ENCODE measurements at places on chromosomes 4 and X.

DNA sequence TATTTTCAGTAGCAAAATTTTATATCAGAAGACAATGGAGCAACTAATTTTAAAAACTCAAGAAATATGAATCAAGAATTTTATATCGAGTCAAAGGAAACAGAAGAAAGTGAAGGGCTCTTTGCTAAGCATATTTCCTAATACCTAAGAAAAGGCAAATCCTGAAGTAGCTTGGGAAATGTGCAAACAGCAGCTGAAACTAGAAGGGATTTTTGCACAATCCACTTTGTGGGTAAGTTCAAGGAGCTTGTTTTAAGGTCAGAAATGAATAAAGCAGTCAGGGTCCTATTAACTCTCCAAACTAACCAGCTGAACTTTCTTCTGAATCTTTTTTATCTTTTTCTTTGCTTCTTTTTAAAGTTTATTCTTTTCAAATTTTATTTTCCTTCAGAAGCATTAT lies 500.9 kb upstream of the CXorf51A start:
- no peak for DNase-seq

GRCh38 chr4:153114771-153115321 lies 89.4 kb upstream of the TRIM2 start:
- no peak for DNase-seq

DNA sequence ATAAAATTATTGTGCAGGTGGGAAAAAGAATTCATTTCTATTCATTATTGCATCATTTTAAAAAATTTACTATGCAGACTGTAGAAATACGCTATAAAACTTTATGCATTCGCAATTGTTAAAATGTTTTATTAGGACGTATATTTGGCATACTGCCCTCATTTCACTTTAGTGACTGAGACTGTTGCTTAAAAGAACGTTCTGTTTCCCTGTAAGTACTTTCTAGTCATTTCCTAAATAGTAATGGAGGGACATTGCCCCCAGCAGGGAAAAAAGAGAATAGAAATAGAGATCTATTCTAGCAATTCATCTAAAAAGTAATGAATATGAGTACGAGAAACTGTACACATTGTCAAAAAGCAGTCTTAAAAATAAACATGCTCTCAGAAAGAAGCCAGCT lies 1295.8 kb upstream of the TENM3 start:
- DNase-seq: peak; percentile 11

DNA sequence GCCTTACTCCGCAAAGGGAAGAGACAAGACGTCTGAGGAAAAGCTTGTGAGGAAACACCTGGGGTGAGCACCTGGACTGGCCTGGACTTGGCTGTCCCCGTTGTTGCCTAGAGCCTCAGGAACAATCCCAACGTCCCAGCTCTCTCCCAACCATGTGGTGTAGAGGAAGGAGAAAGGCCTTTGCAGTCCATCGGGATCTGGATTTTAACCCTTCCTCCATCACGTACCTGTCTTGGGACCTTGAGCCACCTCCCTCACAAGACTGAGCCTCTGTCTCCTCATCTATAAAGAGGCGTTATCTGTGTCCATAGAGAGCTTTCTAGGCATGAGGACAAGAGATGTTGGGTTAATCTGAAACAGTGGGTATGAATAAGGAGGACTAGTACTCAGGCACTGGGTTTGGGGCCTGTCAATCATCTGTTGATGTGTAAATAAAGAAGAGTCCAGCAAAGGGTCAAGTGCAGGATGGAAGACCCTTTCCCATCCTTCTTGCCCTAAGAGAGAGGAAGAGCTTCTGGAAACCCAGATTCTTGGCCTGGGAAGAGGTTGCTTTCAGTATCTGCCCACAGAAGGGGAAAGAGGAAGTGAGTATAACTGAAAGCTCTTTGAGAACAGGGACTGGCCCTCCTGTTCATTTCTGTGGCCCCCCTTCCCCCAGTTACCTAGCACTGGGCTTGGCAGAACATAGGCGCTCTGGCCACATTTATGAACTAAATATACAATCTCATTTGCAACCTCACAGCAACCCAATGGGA lies 137.1 kb downstream of the PJA1 start:
- DNase-seq: no peak

GRCh38 chr4:124529131-124529530 lies 183.4 kb downstream of the ANKRD50 start:
- no peak for DNase-seq

DNA sequence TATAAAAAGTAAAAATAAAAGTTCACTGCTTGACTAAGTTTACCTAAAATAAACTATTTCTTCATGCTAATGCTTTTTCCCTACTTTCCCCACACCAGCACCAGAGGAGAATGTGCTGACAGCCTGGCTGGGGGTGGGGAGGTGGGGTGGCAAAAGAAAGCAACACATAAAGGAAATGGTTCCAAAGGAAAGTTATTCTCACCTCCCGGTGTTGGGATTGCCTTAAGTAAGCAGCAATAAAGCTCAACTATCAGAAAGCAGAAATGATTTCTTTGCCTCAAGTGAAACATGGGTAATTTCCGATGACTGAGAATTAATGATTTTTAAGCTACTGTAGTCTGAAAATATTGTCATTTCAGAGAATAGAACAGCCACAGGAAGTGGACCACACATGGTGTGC lies 84.5 kb upstream of the DKK2 start:
- peak; percentile 11 for DNase-seq

DNA sequence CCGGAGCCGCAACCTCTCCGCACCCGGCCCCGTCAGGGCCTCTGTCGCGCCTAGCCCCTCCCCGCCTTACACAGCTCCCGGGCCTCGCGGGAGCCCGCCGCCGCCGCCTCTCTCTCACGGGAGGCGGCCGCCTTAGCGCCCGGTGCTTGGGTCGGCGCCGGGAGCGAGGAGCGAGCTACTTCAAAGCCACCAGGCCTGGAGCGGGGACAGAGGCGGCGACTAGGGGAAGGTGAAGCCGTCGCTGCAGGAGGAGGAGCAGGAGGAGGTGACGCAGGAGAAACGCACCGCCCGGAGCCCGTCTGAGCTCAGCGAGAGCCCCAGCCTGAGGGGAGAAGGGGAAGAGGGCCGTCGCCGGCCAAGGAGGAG lies 250 bp downstream of the USP9X start:
- no peak for DNase-seq

DNA sequence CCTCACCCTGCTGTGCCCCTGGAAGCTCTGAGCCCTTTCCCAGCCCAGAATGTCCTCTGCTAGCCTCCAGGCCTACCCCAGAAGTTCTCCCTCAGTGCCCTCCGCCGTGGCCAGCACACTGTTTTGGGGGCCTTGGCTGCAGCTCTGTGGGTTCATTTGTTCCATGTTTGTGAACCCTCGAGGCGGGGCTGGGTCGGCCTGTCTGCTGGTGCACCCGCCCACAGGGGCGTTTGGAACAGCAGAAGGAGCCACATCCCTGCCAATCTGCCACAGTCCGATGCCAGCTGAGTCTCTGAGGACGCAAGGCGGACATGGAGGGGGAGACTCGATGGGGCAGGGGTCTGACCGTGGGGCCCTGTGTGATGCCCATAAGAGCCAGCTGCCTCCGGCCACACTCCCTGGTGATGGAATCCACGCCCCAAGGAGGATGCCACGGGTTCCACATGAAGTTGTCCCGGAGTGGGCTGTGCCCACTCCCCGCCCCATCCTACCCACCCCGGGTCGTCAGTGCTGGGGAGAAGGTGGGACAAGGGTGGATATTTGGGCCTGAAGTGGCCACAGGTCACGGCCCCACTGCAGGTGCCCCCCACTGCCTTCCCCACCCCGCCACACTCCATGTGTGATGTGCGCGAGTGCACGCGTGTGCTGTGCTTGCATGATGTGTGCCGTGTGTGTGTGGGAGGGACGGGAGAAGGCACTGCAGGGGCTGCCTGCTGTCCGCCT lies 7.1 kb downstream of the ATP5ME start:
- no peak for DNase-seq

- DNase-seq: no peak
Measured at GRCh38 chr4:74618659-74619058, 173.7 kb downstream of the AREG start.

GRCh38 chr4:6226506-6226905 lies 26.2 kb upstream of the JAKMIP1 start:
- no peak for DNase-seq

GRCh38 chr4:110543577-110543976 lies 67.6 kb downstream of the ENPEP start:
- DNase-seq: no peak

GRCh38 chr4:66539745-66540144 lies 869.5 kb upstream of the EPHA5 start:
- no peak for DNase-seq

DNA sequence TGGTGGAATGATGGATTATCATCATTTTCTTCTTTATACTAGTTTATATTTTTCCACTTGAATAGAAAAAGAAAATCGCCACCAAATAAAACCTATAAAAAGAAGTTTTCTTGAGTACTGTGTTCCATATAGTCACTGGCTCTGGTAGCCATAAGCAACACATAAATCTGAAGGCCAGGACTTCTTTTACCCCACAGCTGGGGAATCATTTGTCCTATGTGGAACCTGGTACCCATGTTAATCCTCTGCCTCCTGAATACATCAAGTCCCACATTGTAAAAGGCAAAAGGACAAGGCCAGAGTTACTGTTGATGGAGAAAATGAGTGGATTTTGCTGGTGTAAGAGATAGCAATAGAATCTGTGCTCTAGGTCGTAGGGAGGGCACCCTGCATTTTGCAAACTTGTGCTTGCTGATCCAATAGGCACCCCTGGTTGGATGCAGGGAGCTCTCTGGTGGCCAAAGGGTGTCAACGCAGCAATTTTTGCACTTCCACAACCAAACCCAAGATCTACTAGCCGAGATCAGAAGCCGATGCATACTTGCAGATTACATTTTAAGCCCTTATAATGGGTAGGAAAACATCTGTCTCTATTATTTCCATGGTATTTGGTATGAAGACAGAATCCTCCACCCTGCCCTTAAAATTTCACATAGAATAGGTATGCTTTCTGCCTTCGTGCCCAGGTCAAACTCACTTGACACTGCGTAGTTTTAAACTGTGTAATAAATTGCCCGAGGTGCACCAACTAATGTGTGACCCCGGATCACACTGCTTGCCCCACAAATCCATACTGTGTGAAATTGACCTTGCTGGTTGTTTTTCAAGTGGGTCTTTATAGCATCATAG lies 146.2 kb upstream of the SCML1 start:
- DNase-seq: peak; percentile 65

- no peak for DNase-seq
Measured at GRCh38 chrX:15269120-15269519, 763 bp downstream of the ASB9 start.

DNA sequence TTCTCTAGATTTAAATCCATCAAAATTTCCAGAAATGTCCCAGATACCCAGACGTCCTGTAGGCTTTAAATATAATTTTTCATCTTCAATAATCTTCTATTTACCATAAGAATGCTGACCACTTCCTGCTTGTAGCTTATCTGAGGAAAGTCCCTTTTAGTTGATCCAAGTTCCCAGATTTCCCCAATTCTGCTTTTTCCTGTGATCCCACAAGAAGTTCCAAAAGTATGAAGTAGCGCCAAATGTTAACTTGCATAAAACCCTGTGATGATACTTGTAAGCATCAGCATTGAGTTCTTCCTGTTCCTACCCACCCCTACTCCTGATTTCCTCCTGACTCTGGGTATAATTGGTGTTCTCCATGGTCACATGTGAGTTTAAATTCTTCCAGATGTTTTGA lies 10.6 kb upstream of the TLR8 start:
- DNase-seq: no peak

GRCh38 chr4:145739845-145740244 lies 59.9 kb downstream of the C4orf51 start:
- DNase-seq: no peak

- DNase-seq: peak; percentile 13
Measured at GRCh38 chrX:30196322-30196721, 19.0 kb upstream of the MAGEB2 start.

- no peak for DNase-seq
Measured at GRCh38 chr4:48836658-48837057, 5.8 kb downstream of the OCIAD1 start.

GRCh38 chrX:121407627-121408026 lies 360.2 kb downstream of the GLUD2 start:
- DNase-seq: no peak

GRCh38 chrX:19670854-19671620 lies 155.7 kb upstream of the MAP3K15 start:
- DNase-seq: peak; percentile 14

DNA sequence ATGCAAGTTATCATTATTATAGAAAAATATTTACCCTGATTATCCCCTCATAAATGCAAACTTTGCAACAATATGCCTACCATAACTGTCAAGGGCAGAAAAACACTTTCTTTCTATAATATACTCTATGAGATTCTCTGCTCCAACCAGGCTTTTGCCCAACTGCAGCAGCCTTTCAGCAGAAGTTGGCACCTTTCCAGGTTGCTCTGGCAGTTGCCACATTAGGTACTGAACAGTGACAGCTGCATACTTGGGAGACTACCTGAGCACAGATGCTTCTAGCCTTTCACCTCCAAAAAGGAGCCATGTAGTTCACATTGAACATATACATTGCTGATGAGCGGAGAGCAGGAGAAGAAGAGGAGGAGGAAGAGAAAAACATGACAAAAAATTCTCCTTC lies 69.5 kb upstream of the BRWD3 start:
- no peak for DNase-seq

- DNase-seq: no peak
Measured at GRCh38 chr4:55865228-55865806, 11.9 kb downstream of the EXOC1 start.

- peak; percentile 15 for DNase-seq
Measured at GRCh38 chrX:65493431-65493830, 41.2 kb downstream of the LAS1L start.

- no peak for DNase-seq
Measured at GRCh38 chrX:150268839-150269355, 94.2 kb upstream of the MAMLD1 start.

DNA sequence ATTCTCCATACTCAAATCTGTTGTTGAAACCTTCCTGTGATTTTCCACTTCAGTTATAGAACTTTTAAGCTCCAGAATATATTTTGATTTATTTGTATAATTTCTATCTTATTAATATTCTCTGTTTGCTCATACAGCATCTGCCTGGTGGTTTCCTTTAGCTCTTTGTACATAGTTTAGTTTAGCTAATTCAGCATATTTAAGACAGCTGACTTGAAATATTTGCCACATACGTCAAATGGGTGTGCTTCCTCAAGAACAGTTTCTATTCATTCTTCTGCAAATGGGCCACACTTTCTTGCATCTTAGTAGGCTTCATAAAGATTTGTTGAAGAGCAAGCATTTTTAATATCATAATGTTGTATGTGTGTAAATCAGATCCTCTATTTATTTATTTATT lies 101.8 kb downstream of the MAGEC1 start:
- no peak for DNase-seq

- DNase-seq: peak; percentile 3
Measured at GRCh38 chr4:143531380-143531779, 17.9 kb downstream of the SMARCA5 start.

DNA sequence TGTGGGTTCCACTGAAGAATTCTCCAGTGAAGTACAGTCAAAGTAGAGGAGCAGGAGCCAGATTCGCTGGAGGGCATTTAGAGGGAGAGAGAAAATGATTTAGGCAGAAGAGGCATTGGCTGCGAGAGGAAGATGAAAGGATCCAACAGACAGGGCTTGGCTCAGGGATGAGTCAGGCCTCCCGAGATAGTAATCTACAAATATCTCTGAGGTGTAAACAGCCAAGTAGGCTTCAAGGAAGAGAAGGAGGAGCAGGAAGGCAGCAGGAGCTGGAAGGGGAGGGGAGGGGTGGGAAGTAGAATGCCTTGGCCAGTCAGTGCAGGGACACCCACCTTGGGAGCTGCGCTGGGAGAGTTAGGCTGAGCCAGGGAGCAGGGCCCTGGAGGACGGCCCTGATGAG lies 55.5 kb downstream of the PJA1 start:
- DNase-seq: no peak

- DNase-seq: no peak
Measured at GRCh38 chr4:158578476-158578875, 56.8 kb downstream of the RXFP1 start.

Data from neural progenitor cell (in vitro differentiated cells).